ENCODE measurements at places on chromosomes 11 and 22.

DNA sequence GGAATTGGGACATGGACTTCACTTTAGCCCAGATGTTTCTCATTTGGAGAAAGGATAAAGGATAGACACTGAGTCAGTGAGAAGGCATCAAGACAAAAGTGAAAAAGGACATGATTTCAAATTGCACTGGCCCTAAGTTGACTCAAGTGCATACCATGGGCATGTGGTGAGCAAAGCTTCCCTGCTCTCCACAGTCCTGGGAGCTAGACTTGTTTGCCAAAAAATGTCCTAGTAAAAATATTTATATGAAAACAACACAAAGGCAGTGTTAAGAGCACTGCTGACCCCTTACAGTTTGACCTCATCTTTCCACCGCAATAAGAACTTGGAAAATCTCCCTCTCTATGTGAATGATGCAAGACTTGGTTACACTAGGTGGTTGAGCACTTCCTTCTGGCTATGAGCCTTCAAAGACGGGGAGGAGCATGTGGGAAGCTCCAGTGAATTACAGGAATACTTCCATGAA, 46.5 kb upstream of the FIBIN start:
- peak; percentile 77 for DNase-seq

GRCh38 chr22:27975381-27976013, 56.4 kb upstream of the PITPNB start:
- no peak for DNase-seq

DNA sequence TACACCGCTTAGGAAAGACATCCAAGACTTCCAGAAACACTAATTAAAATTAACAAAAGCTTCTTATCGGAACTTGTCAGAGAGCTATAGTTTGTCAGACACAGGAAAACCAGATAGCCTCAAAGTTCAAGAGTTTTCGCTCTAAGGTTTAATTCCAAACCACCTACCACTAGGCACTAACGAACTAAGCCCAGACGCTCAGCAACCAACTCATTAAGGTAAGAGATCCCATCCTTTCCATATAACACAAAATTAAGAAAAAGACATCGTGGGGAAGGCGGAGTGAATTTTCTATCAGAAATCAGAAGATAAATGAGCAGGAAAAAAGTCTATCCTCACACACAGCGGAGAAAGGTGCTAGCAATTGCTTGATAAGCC, 382 bp downstream of the IMMP1L start:
- DNase-seq = no peak

DNA sequence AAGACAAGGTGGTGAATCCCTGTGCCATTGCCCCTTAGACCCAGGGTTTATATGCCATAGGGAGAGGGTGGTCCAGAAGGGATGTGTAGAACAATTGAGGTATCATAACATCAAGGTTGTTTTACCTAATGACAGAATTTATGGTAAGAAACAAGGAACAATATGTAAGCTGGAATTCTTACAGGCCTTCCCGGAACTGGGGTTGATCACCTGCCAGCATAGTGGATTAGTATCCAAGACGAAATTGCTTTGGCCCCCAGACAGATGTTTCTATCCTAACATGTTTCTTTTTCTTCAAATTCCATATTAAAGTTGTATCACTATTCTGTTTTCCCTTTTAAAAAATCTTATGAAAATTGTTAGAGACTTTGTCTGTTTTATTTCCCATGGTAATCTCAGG, 343.8 kb upstream of the ANO3 start:
- DNase-seq = peak; percentile 63

DNA sequence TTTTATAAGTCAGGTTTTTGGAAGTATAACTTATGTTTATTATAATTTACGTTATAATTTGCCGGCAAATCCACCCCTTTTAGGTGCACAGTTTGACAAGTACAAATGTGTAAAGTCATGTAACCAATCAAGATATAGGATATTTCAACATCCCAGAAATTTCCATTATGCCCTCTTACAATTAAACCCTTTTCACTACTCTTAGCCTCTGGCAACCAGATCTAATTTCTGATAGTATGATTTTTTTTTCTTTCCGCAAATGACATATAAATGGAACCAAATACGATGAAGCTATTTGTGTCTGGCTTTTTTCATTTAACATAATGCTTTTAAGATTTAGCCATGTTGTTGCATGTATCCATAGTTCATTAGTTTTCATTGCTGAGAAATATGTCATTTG, 69.5 kb upstream of the HTATIP2 start:
- no peak for DNase-seq

- DNase-seq = no peak
Measured at GRCh38 chr11:113014262-113015097, 53.3 kb downstream of the NCAM1 start.

- no peak for DNase-seq
Measured at GRCh38 chr11:68370211-68371111, 58.1 kb downstream of the LRP5 start.

- DNase-seq = no peak
Measured at GRCh38 chr11:20367313-20367948, 3.9 kb downstream of the HTATIP2 start.

DNA sequence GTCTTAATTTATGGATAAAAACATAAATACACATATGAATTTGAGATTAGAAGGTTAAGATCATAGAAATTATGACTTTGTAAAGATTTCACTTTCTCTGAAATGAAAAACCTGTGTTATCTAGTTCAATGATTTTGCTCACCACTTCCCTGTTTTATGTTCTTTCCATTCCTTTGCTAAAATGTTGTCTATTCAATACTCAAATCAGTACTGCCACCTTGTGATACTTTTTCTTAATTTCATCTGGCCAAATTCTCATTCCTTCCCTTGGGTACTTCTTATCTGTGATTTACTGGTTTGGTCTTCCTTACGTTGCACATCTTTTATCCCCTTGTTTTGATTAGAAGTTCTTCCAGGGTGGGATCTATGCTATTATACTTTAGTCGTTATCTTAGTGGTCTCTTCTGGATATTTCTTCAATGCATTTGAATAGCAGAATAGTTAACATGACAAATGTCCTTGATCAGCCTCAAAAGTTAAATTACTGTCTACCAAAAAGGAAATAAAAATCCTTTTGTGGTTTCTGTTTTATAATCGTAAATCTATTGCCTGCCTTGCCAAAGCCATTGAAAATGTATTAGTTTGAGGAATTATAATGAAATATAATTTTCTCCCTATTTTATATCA, 197.0 kb downstream of the PGR start:
- DNase-seq = no peak

DNA sequence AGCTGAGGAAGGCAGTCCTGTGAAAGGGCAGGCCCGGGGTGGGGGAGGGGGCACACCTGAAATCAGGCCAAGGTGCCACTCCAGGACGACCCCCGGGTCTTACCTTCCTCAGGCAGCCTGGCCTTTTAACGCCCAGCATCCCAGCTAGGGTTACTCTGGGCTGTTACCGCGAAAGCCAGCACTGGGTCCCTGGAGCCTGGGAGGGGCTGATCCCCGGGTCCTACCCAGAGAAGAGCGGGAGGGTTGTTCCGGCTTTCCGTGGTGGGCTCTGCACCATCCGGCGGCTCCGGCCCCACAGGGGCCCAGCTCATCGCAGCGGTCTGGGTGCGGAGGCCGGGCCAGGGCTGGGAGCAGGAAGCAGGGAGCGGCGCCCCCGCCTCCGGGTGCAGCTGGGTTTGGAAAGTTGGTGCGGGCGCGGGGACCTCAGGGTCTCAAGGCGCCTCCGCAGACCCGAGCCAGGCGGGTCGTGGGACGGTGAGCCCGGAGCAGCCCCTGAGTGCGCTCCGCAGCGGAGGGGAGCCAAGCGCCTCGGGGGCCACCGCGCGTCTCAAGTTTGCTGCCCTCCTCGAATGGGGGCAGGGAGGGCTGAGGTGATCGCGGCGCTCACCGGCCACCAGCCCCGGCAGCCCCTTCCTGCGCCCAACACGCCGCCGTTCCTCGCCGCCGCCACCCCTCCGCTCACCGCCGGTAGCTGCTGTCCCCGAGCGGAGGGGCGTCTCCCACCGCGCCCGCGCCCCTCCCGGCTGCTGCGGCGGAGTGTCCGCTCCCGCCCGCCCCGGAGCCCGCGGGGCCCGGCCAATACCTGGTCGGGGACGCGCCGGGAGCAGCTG, 831 bp downstream of the CHST1 start:
- no peak for DNase-seq

DNA sequence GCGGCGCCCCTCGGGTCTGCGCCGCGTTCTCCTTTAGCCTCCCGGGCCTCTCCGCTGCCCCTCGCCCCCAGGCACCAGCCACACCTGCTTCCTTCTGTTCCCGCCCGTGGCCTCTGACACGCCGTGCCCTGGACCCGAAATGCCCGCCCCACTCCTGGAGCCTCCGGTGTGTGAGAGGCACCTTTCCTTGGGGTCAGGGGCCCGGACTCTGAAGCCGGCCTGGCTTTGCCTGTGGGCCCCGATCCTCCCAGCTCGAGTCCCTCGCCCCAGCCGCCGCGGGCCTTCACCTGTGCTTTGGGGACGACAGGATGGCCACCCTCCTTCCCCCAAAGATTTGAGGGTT, 661 bp upstream of the CDPF1 start:
- DNase-seq = no peak

DNA sequence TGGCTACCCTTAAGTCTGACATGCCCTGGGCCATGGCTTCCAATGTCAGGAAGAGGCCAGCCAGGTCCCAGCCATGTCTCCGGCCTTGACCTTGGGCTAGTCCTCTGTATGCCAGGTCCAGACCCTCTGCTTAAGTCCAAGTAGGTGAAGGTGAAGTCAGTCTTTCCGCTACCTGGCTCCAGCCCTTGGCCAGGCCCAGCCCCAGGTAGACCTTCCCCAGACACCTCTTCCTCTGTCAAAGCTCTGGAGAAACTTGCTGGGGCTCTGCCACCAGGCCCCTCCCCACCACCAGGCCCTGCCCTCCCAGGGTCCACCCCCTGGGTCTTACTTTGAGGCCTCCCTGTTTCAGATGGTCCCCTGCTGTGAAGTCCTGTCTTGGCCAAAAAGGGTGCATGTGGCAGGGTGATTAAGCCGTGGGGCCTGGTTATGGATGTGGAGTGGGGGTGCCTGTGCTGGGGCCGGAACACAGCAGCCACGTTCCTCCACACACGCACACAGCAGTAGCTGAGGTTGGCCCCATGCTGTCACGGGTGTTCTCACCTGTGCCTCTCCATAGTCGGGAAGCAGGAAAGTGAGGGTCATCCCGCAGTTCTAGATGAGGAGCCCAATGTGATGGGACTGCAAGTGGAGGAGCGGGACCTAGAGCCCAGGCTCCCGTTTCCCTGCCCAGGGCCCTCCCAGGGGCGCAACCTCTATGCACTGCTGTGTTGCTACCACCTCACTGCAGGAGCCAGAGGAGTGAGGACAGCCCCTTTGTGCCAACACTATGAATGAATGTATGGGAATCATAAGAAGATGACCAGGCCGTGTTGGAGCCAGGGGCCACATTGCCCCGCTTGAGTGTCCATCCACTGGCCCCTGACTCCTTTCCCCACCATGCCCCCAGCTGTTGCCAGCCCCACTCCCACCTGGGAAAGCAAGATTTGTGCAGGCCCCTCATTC, 72.2 kb downstream of the LINC01488 start:
- DNase-seq = no peak

- no peak for DNase-seq
Measured at GRCh38 chr11:119361941-119362725, 15.6 kb upstream of the MFRP start.

DNA sequence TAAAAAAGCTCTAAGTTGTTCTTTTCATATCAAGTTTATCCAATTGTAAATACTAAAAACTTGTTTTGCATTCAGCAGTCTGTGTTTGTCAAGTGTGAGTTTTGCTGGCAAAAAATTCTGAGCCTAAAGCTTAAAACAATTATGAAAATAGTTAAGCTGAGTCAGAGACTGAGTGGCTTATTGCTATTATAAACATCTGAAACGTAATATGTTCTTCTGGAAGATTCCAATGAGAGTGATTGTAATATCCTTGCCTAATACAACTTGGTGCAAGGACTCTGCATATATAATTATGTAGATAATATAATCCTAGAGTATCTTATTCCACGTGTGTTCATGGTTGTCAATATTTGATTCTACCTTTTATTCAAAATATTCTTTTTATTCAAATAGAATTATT, 14.1 kb upstream of the NUP50 start:
- no peak for DNase-seq

GRCh38 chr11:1390569-1391164, 933 bp downstream of the BRSK2 start:
- no peak for DNase-seq

DNA sequence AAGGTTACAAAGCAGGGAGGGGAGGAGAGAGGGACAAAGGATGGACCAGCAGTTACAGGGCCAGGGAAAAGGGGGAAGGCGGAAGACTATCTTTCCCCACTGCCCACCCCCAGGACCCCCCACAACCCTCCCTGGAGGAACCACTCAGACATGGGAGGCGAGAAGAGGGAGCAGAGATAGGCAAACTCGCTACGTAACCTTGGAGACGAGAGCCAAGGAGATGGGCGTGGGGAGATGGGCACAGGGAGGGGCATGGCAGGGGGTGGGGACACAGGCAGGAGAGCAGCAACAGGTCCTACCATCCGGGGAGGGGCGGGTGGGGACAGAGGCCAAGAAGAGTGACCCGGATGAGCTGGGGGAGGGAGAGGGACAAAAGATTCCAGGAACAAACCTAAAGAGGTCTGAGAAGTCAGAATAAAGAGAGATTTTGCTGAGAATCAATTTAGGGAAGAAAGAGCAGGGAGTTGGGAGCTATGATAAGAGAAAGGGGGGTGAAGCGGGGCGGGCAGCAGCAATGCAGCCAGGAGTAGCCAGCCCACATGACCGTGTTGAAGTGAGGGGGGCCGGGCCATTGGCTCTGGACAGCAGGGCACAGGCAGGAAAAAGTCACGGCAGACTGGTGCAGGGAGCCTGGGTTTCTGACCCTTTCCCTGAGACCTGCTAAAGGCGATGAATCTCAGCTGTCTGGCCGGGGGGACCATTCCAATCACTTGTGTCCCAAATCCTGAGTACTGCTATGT, 128.4 kb downstream of the BUD13 start:
- no peak for DNase-seq

GRCh38 chr22:49672014-49672516, 155.6 kb downstream of the BRD1 start:
- DNase-seq = no peak

- DNase-seq = no peak
Measured at GRCh38 chr11:90700789-90701439, 478.1 kb upstream of the CHORDC1 start.

GRCh38 chr22:28075358-28075981, 156.4 kb upstream of the PITPNB start:
- DNase-seq = peak; percentile 36

DNA sequence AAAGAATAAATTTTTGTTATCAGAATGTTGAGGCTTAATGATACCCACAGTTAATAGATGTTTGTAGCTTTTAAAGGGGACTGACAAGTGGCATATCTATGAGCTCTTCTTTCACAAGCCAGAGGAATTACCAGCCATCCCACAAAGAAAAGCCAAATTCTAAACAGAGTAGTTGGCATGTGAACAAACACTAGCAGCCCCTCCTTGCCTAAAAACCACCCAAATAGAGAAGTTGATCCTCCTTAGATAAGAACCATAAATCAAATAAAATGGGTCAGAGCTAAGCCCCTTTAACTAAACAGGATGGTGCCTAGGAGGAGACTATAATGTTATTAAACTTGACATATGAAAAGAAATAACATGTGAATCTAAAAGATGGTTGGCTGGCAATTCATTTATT, 11.4 kb downstream of the LPXN start:
- DNase-seq = no peak

Data from forelimb muscle (tissue), 1 donor.